IMR-90 (cell line): ENCODE measurements at places on chromosomes 3 and 15. TPM values are rescaled to one million over a fixed set of nuclear protein-coding genes. Genes with fewer than 3 reads are reported as not detected.

GRCh38 chr3:100265016-100265415, 4.2 kb downstream of the TBC1D23 start:
- DNase-seq, result no peak

DNA sequence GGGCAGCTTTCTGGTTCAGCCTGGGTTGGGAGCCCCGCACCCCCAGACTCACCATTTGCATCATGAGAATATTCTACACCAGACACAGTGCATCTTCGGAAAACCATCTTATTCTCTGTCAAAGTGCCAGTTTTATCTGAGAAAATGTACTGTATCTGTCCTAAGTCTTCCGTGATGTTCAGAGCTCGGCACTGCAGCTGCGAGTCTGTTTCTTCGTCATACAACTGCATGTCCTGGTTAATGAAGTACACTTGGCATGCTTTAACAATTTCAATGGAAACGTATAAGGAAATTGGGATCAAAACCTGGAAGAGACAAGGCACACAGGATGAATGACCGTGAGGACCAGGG, 141.5 kb downstream of the ATP10A start:
- no peak for DNase-seq

Gene PLA1A
- not detected in 2 replicates for total RNA-seq

- peak; percentile 50 for DNase-seq
These were observed 39.3 kb downstream of the C2CD4B start for GRCh38 chr15:62125773-62126172.

Gene ACP3
- 0.28 and 0.54 TPM in 2 replicates for total RNA-seq

DNA sequence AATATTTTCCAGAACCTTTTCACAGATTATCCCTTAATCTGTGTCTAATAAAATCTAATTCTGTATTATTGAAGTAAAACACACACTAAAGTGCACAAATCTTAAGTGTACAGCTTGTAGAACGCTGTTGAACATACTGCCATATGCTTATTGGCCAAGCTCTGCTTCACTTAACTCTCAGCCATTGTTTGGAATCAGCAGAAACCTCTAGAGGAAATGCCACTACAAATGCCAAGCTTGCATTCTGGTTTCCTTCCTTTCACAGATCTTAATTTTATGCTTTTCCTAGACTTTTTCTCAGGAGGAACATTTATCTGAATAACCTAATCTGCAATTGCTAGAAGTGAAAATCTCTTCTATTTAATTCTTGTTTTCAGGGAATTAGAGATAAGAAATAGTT, 10.1 kb downstream of the MNS1 start:
- no peak for DNase-seq

DNA sequence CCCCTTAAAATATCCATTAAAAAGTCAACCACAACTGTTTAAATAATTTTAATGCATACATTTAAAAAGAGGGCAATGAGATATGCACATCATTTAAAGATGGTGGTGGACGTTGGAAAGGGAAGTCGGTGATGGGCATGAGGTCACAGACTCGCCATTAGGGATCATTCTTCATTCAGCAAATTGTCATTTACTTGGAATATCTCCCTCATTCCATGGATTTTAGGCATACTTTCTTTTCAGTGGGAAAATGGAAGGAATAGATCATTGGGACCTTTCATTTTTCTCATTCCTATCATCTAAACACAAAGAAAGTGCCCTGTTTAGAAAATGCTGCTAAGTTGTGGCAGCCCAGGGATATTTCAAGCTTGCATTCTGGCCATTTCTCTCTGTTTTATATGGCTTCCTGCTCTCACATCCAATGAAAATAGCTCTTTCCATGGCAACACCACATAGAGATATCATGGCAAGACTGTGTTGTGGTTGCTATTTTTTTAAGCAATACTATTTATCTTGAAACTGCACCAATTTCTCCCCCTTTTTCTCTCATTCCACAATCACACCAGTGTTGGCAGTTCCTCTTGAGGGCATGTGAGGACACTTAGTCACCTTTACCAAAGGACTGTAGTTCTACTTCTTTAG, 40.7 kb upstream of the LMCD1 start:
- DNase-seq, result peak; percentile 72

GRCh38 chr3:110568246-110568645, 503.4 kb upstream of the NECTIN3 start:
- peak; percentile 94 for DNase-seq

GRCh38 chr15:65942436-65942835, 73.1 kb downstream of the RAB11A start:
- DNase-seq, result no peak

Gene SLC24A5
- not detected in 2 replicates for total RNA-seq

DNA sequence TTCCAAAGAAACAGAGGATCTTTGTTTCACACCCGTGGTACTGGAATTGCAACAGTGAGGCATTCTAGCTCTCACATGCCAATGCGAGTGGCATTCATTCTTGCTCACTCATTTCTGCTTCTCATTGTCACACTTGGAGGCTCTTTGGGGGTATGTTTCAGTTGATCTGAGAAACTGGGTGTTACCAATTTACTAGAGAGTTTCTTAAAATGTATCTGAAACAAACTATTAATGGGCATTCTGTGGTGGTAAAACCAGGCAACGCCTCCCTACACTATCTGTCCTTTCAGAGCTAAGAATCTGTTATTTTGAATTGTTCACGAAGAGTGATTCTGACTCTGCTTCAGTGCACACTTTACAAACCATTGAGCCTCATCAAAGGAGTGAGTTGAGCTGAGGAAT, 140.6 kb upstream of the BHLHE40 start:
- DNase-seq, result no peak

Gene GMNC
- total RNA-seq, result 0.18 and 0.28 TPM in 2 replicates

GRCh38 chr3:30770387-30770786, 124.1 kb downstream of the GADL1 start:
- peak; percentile 90 for DNase-seq

GRCh38 chr3:144265542-144266100, 294.0 kb downstream of the DIPK2A start:
- no peak for DNase-seq
